Stimulated activated CD4-positive, alpha-beta T cell treated with anti-CD3 and anti-CD28 coated beads, Interleukin-4, amount 100 ng/mL, for 4 hours (primary cell): ENCODE measurements at places on chromosomes 5 and 9.

GRCh38 chr9:89773170-89773569 is 168.4 kb downstream of the GADD45G start:
- DNase-seq: no peak

DNA sequence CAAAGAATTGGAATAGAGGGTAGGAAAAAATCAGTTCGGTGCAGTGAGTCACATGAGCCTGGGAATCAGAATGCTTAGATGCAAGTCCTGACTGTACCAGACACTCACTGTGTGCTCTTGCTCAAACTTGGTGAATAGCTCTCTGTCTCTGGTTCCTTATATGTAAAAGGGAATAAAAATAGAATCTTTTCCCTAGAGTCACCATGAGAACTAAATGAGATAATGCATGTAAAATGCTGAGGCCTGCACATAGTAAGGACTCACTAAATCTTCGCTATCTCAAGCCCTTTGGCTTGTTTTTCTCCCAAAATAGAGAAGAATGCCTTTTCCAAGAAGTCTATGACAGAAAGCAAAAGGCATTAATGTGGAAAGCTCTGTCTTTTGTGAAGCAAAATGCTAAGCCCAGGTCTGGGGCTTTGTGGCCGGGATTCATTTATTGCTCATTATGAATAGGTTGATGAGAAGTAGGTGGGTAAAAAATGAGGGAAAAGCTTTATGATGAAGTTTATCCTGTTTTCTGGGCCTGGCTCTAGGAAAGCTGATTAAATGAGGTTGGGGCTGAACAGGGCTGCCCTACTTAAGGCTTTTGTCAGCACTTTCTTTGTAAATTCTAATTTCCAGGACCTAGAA is 483.3 kb downstream of the DMAC1 start:
- DNase-seq: no peak

GRCh38 chr5:127826011-127826410 is 122.8 kb downstream of the CCDC192 start:
- DNase-seq: no peak

GRCh38 chr5:33308586-33308985 is 132.2 kb upstream of the TARS1 start:
- no peak for DNase-seq
